CD4-positive, alpha-beta T cell treated with Interferon alpha-2 for 1 hour (primary cell): ENCODE measurements at places on chromosomes 7 and 10.
A peak's percentile ranks its signal among the peaks of the same experiment; 100 is the strongest.

- no peak for DNase-seq
Observed at GRCh38 chr10:133388236-133388972, 5.6 kb upstream of the MTG1 start.

GRCh38 chr7:128454808-128455542 lies 703 bp upstream of the HILPDA start:
- peak; percentile 6 for DNase-seq

- no peak for DNase-seq
Observed at GRCh38 chr7:108358553-108358952, 97.7 kb downstream of the NRCAM start.

DNA sequence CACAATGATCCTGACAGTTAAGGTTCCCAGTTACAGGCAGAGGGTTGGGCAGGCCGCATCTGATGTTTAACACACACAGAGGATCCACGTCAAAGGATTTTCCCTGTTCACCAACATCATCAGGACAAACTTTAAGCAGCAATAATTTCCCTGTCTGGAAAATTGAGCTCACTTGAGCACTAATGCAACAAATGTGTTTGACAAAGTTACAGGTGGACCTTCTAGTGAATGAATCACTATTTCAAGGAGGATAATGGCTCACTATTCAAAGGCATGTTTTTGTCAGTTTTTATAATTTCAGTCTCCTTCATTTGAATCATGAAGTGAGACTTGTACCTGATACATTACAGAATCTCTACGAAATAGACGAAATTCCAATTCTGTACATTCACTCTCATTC lies 127.3 kb downstream of the DIP2C start:
- no peak for DNase-seq

DNA sequence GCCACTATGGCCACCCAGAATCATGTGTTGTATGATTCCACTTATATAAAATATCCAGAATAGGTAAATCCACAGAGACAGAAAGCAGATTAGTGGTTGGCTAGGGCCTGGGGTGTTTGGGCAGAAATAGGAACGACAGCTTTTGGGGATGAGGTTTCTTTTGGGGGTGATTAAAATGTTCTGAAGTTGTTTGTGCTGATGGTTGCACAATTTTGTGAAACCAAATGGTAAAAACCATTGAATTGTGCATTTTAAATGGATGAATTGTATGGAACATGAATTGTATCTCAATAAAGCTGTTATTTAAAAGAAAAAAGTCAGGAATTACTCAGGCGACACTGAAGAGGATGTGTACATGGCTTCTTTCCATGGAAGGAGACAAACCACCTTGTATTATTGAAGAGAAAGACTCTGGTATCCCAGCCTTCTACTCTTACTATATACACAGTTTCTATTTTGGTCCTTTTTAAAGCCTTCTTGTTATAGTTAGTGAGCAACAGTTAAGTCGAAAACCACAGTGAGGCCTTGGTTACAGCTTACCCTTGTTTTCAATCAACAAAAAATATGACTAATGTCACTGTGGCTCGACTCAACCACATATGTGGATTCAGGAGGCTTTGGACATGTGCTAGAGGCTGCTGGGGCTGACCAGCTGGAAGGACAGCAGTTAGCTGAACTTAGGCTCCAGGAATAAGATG lies 57.1 kb upstream of the KMT2E start:
- peak; percentile 62 for DNase-seq

GRCh38 chr7:12066004-12066403 lies 145.1 kb upstream of the TMEM106B start:
- no peak for DNase-seq
